ENCODE measurements at places on chromosomes 2 and 18. TPM values are rescaled to one million over a fixed set of nuclear protein-coding genes. Genes with fewer than 3 reads are reported as not detected.

RESP18 gene
- total RNA-seq: not detected

- DNase-seq: no peak
These were observed 29.6 kb downstream of the FAM168B start for GRCh38 chr2:131063501-131064283.

DNA sequence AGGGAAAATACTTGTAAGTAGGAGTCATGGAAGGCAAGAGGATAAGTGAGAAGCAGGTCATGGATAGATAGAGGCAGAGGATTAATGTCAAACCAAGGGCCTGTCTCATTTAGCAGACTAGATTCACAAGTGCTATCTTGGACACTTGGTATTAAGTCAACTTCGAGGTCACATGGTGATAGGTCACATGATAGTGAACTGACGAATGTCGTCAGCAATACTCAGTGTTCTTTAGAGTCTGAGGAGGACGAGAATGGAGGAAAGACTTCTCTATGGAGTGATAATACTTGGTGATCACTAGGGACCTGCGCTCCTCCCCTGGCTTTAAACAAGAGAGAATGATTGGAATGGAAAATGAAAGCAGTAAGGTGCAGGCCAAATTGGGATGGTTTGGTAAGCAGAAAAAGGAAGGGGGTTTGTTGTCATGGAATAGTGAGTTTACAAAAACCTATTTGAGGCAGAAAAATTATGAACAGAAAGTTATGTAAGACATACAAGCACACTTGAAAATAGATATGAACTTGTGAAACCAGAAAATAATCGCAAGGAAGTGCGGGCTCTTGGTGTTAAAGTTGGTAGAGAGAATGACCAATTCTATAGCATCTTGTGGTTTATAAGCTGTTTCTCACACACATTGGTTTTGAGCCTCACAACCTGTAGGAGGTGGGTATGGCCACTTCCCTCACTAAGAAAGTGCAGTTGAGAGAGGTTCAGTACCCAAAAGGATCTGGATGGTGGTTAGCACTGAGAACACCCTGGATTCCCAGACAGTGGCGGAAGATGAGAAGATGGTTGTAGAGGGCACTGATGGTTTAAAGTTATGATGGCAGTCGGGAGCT lies 141.5 kb downstream of the WDSUB1 start:
- no peak for DNase-seq

IL1RL1 gene
- not detected for total RNA-seq

DNA sequence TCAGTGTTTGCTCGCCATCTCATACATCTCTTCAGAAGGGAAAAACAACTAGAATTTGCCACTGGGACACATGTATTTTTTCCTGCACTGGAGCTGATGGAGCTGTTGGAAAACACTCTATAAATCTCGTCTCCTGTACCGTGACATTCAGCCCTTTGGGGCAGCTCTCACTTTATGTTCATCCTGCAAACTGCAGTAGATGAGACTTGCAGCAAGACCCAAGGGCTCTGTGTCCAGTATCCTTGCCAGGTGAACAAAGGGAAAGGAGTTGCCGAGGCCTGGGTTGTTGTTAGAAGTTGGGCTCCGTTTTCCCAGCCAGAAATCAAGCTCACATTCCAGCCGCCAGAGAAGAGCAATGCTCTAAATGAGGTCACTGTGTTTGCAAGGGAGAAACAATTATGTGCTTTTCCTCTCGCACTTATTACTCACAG lies 285.1 kb downstream of the SLC4A3 start:
- no peak for DNase-seq

- no peak for DNase-seq
These were observed at the start of gene CXCR2 for GRCh38 chr2:218125626-218126080. CXCR2 (plus strand) TSS chr2:218126028; CDS start chr2:218134802, 8,774 bp downstream.

DNA sequence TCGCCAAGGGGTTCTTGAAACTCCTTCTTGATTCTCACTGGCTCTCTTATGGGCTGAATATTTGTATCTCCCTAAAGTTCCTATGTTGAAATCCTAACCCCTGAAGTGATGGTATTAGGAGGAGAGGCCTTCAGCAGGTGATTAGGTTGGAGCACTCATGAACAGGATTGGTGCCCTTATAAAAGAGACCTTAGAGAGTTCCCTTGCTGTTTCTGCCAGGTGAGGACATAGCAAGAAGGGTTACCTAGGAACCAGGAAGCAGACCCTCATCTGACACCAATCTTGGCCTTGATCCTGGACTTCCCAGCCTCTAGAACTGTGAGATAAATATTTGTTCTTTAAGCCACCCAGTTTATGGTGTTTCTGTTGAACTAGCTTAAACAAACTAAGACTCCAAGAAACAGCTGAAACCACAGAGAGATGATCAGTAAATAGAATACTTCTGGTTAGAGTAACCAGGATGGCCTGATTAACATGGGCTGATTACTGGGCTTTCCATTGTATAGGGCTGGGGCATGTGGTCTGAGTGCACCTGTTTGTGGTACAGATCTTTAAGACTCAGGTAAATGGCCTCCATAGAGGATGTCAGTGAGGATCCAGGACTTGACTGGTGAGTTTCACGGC lies 7.7 kb upstream of the CDC42EP3 start:
- DNase-seq: no peak

- DNase-seq: no peak
These were observed 209.6 kb upstream of the SLC39A10 start for GRCh38 chr2:195447323-195447975.

DNA sequence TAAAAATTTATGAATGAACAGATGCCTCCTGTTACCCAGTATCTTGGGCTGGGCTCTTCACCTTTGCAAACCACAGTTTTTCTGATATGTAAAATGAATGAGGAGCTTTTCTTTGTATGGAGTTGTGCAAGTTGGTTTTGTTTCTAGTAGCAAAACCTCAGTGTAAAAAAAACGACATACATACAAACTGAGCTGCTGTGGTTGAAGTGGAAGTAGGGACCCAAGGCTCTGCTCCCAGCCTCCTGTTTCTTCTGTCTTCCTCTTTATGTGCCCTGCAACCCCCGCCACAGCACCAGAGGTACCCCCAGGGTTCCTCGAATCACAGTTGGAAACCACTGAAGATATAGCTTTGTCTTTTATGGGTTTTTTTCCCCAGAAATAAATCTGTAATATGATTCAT lies 118.1 kb downstream of the MYO1B start:
- no peak for DNase-seq

CD8B gene
- total RNA-seq: not detected

GRCh38 chr2:22897428-22897827 lies 487.6 kb upstream of the KLHL29 start:
- no peak for DNase-seq

CHRNA1 gene
- not detected for total RNA-seq

SEPTIN10 gene
- total RNA-seq: 68.8 TPM
